NCI-H82 (cell line): ENCODE measurements at places on chromosomes 2 and 18.

DNA sequence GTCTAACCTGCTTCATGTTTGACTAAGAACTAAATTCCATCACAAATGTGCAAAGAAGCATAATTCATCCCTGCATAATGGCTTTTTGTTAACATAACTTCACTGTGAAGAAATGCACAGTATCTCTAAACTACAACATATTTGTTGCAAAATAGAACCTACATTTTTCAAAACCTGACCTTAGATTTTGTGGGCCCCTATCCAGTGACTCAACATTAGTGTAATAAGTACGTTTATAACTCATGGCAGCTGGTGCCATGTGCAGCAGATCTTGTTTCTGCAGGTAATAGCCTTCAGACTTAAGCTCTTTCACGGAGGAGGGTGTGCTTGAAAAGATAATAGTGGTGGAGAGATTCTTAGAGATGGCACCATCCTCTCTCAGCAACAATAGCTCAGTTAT is 28.6 kb upstream of the VWC2L start:
- DNase-seq, result peak; percentile 72

GRCh38 chr2:39743269-39743776 is 35.7 kb downstream of the THUMPD2 start:
- DNase-seq, result peak; percentile 78

- no peak for DNase-seq
These were observed 166.3 kb upstream of the SKOR2 start for GRCh38 chr18:47417807-47418206.

DNA sequence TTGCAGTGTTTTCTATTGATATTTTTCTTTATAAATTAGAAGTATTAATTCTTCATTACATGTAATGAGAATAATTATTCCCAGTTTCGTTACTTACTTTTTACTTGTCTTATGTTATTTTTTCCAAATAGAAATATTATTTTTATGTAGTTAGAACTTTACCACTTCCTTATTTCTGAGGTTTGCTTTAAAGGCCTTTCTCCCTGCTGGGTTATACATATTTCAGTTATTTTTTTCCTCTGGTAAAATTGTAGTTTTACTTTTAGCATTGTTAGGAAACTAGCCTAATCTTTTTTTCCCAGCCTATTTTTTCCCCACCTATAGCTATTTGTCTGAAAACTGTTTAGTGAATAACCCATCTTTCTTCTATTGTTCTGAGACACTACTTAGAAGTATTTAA is 17.1 kb downstream of the RNF144A start:
- no peak for DNase-seq

GRCh38 chr18:25133879-25134278 is 218.1 kb downstream of the ZNF521 start:
- DNase-seq, result no peak

GRCh38 chr2:45652090-45653031 is 886 bp downstream of the PRKCE start:
- no peak for DNase-seq

DNA sequence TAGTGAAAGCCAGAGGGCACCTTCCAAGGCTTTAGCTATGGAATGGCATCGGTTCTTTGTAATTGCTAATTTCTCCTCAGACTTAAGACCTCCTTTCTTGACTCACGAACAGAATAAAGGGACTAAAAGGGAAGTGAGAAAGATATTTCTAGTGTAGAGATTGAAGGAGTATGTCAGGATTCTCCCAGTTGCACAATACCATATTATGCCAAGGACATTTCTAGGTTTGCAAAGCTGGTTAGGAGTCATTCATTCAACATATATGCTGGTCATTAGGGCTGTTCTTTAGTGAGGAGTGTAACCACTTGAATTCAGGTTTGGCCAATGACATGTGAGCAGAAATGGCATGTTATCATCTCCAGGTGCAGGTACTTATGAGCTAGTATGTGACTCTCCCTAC is 7.4 kb downstream of the REEP1 start:
- DNase-seq, result no peak

GRCh38 chr18:72828601-72829000 is 39.2 kb downstream of the NETO1 start:
- no peak for DNase-seq

DNA sequence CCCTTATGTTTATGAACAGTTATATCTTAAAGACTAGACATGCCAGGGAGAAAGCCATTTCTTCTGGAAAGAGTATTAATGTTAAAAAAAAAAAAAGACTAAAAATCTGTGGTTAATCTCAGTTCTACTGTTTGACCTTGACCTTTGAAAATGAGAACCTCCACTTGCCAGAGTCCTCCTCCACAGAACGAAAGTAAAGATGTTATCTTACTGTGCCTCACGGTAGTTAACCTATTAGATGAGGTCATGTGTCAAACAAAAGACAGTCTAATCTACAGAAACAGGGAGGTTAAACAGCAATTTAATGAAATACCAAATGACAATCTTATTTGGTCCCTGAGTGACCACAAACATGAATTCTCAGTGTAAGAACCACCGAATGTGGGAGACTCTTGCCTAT is 51.2 kb downstream of the SLC14A2 start:
- no peak for DNase-seq

DNA sequence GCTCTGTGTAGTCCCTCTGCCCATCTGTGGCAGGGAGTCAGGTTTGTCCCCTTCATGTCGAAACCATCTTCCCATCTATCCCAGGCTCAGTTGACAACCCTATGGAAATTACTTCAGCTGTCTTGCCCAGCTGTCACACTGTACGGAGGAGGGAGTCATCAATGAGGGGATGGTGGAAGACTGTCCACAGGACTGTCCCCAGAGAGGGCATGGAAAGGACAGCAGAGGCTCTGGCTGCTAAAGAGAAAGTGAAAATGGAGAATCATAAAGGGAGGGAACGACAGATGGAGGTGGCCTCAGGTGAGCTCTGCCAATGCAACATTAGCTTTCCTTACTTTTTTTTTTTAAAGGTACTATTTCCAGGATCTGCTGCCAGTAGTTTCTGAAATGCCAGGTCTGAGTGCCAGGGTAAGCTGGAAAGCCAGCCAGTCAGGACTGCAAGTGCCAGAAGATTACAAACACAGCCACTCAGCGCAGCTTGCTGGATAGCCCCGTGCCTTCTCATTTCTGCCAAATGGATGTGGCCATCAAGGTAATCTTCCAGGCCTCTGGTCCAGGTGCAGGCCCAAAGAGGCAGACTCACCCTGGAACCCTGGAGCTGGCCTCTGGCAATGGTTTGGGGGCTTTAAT is 192.8 kb downstream of the AGPS start:
- peak; percentile 64 for DNase-seq

DNA sequence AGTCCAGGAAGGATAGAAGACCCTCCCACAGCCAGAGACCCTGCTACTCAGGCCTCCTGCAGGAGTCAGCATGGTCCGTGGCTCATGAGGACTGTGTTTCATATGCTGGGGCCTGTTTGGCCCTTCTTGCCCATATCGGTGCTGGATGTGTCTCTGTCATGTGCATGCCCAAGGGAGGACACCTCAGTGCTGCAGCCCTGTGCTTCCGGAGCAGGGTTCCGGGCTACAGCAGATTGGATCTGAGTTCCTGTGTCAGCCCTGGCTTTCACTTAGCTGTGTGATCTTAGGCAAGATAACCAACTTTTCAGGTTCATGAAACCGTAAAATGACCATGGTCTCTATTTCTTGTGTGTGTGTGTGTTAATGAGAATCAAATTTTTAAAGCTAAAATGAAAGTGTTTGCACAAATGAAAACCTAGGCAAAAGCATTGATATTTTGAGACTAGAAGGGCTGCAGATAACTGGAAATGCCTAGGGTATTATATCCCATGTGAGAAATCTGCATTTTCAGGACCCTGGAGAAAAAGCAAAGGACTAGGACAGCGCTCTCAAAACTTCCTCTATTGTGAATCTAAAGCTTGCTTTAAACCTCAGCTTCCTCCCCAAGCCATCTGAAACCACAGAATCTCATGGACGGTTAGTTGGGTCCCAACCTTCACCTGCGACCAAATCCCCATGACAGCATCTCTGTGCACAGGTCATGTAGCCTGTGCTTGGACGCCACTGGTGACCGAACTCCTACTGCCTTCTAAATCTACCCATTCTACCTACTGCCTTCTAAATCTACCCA is 58.8 kb upstream of the CAPN13 start:
- DNase-seq, result no peak

GRCh38 chr18:79884294-79884962 is 67.0 kb downstream of the SLC66A2 start:
- DNase-seq, result no peak

DNA sequence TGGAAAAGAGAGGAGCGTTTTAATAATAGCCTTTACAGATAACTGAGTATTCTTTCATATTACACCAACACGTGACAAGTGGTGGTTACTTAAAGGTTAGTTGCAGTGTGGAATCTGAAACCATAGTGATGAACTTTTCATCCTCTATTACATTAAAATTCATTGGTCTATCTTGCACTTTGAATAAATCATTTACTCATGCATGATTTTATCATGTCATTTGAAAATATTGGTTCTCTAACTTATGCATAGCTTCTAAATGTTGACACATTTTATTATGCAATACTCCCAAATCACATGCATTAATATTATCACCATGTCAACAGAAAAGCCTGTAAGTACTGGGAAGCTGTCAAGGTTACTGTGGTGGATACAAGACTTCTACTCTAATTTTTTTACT is 1432.2 kb downstream of the LRP1B start:
- no peak for DNase-seq

DNA sequence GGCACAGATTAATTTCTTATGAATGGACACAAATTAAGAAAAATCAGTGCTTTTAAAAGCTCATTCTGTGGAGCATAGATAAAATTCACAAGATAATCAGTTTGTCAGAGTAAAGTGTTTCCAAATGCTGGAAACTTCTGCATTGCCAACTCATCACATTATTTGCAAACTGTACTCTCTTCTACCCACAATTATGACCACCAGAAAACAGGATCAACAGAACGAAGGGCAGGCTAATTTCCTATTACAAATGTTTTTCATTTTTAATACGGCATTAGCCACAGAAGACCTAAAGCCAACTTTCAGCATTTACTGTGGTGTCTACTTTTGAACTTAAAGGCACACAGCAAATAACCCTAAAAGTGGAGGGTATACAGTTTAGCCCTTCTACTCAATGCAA is 6.0 kb downstream of the IRS1 start:
- no peak for DNase-seq

DNA sequence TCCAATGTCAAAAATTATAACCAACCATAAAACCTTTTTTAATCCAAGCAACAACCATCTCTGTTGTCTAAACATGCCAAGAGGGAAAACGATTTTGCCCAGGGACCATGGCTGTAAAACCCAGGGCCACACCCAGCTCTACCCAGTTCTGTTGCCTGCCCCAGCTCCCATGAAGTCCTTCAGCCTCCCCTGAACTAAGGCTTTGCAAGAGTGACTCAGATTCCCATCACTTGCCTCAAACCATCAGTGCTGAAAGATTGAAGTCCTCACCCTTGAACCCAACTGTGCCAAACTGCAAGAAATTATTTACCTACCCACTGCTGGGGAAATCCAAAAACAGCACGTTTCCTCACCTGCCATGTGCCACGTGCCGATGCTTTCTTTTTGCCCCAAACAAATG is 102.5 kb downstream of the TFCP2L1 start:
- no peak for DNase-seq

DNA sequence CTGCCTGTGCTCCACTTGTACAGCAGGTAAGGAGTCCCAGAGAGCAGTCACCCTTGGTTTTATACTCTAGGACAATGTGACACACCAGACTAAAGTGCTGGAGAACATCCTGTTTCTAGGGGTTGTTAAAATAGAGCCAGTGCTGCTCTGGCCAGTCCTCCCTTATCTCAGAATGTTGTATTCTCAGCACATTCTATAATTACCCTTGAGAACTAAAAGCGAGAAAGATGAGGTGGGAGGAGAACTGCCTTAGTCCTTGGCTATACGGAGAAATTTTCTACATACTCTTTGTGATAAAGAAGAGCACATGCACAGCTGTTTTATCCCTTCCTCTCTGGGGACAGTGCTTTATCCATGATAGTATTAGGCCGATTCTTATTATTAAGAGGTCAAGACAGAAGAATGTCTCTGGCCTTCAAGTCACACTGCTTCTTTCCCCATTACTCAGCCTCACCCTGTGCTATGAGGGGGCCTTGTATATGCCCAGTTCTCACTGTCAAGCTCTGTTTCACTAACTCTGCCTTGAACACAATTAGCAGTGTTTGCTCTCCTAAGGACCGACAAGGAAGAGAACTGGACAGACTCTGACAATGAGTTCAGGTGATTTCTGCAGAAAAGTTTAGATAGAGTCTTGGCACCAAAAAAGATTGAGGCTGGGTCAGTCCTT is 385.8 kb downstream of the TRIB2 start:
- DNase-seq, result peak; percentile 13

DNA sequence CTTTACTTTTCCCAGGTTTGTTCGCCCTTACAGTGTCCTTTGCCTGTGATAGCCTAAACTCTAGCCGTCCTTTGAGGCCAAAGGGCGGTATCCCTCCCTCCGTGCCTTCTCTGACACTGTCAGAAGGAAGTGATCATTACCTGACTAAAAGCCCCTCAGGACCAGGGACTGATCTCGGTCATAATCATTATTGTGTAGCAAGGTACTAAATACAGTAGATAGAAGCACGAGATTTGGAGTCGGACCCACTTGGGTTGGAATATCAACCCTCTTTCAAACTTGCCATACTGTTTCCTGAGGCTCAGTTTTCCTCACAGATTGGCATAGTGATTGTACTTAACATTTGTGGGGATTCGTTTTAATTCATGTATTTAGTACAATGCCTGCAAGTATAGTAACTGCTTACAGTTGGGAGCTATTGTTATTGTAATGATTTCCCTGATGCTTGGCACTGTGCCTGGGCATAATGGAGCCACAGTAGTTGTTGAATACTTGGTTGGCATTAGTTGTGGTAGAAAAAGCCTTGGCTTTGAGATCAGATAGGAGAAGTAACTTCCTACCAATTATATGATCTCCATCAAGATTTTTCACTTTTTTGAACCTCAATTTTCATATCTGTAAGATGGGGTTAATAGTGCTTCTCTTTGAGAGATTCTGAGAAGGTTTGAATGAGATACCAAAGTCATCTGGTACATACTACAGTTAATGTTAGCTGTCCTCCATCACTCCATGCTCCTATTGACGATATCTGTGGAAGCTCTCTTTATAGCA is 836 bp downstream of the STK11IP start:
- no peak for DNase-seq

GRCh38 chr2:48927355-48927754 is 171.8 kb upstream of the LHCGR start:
- DNase-seq, result no peak

DNA sequence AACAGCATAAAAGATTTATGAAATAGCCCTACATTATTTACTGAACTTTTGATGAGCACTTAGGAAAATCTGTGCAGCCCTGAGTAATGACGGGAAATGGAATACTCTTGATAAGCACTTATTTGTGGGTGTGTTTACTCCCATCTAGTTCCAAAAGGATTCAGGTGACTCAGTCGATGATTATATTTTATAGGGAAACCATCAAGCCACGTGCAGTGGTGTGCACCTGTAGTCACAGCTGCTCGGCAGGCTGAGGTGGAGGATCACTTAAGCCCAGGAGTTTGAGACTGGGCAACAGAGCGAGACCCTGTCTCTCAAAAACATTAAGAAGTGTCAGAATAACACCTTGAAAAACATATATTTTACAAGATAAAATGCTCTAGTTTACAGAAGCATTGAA is 91.9 kb downstream of the CABYR start:
- no peak for DNase-seq

GRCh38 chr2:119431976-119432850 is 559 bp downstream of the TMEM37 start:
- no peak for DNase-seq
